ENCODE measurements at places on chromosomes 1 and 21. TPM values are rescaled to one million over a fixed set of nuclear protein-coding genes. Genes with fewer than 3 reads are reported as not detected.
A peak's percentile ranks its signal among the peaks of the same experiment; 100 is the strongest.

The FOXD2 gene
- polyA plus RNA-seq = 0.17 TPM

GRCh38 chr1:15756143-15757015, 2.2 kb upstream of the FBLIM1 start:
- DNase-seq = no peak

DNA sequence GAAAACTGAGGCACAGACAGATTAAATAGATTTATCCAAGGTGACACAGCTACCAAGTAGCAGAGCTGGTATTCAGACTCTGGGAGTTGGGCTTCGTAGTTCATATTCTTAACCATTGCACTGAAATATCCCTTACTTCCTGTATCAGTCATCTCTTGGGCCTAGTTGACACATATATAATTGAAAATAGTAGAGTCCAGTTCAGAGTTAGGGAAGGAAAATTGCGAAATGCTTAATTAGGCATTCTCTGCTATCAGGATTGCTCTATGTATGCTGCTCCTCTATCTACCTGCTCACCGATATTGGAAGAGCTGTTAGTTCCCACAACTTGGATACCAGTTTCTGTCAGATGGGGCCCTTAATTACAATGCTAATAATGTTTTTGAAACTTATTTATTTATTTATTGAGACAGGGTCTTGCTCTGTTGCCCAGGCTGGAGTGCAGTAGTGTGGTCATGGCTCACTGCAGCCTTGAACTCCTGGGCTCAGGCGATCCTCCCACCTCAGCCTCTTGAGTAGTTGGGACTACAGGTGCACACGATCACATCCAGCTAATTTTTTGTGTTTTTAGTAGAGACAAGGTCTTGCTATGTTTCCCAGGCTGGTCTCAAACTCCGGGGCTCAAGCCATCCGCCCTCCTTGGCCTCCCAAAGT, 8.2 kb downstream of the RCOR3 start:
- DNase-seq = no peak

GRCh38 chr1:115839029-115839678, 1.8 kb downstream of the NHLH2 start:
- DNase-seq = peak; percentile 57

DNA sequence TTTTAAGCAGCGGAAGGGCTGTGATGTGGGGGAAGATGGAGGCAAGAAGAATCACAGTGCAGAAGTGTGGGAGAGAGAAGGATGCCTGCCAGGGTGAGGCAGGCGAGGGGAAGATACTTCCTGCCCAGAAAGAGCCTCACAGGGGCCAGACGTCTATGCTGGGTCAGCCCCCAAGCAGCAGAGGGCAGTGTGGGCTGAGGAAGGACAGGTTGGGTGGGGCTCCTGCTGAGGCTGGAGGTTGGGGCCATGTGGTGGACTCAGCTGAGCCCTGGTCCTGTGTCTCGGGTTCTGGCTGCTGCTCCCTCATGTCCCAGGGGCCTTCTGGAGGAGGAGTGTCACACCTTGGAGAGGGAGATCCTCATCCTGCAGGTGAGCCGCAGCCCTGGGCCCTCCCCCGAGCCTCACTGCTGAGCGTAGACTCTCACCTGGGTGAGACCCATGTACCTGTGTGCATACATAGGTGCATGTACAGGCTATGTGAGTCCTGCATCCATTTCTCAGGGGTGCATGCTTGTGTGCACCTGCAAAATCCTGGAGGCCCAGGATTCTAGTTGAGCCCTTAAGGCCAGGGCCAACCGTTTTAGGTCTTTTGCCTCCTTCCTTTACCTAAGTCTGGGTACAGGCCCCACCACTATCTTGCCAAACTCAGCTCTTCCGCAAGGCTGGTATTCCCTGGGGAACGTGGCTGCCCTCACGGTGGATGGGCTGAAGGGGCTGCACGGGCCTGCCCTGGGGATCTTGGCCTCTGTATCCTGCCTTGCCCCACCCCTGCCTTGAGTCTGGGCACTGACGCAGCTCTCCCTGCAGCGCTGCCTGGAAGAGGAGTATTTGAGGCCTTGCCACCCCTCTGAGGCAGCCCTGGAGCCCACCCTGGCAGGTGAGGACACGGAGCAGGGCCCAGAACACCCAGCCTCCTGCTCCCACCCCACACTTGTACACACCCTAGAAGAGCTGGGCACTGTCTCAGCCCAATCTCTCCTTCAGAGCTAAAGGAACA, 3.7 kb downstream of the CCDC24 start:
- no peak for DNase-seq

DNA sequence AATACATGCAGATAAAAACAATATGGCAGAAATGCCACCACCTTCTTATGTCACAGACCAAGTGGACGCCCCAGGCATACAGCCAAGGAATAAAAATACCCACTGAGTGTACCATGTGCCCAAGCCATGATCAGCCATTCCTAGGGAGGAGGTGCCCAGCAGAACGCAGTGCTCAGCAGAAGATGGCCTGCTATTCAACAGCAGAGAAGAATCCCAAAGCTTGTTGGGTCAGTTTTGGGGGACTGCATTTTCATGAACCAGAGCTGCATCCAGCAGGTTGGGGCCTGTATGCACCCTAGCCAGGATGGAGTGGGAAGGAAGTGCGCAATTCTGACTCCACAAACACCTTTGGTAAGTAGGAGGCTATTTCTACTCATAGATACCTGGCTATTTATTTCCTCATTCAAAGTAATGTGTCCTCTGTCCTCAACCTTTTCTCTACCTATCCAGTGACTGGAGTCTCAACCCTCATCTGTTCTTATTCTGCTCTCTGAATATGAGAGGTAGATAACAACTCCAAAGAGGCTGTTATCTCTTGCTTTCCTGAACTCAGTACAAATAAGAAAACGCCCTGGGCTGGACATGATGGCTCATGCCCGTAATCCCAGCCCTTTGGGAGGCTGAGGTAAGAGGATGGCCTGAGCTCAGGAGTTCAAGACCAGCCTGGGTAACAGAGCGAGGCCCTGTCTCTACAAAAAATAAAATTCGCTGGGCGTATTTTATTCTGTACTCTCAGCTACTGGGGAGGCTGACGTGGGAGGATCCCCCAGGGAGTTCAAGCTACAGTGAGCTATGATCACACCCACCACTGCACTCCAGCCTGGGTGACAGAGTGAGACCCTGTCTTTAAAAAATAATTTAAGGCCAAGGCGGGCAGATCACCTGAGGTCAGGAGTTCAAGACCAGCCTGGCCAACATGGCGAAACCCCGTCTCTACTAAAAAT, 2.5 kb upstream of the PLEKHM2 start:
- no peak for DNase-seq

DNA sequence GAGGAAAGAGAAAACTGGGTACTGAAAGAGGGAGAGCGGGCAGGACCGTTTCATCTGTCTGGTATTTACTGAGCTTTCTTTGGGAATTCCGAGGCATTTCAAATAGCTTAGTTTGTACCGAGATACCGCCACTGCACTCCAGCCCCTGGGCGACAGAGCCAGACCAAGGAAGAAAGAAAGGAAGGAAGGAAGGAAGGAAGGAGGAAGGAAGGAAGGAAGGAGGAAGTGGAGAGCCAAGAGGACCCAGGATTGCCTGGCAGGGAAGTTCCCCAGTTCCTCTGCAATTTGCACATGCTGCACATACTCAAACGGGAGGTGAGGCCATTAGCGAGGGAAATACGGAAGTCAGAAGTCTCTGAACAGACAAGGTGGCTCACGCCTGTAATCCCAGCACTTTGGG, 961 bp upstream of the FUCA1 start:
- DNase-seq = peak; percentile 19

DNA sequence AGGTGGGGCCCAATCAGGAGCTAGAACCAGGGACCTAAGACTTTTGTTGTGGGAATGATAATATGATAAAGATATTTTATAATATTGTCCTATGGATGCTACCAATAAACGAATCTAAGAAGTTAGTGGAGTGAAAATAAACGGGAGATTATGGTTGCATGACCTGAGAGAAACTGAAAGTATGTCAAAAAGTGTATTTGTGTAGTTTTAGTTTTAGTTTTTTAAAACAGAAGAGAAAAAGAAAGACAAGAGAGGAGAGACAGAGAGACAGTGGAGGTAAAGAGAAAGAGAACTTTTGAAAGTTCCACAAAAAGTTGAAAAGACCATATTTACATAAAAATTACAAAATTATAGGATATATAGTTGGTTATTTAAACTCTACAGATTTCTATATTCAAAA, 64.1 kb upstream of the TMPRSS15 start:
- DNase-seq = no peak

The PYCR2 gene
- polyA plus RNA-seq = 32.3 TPM

DNA sequence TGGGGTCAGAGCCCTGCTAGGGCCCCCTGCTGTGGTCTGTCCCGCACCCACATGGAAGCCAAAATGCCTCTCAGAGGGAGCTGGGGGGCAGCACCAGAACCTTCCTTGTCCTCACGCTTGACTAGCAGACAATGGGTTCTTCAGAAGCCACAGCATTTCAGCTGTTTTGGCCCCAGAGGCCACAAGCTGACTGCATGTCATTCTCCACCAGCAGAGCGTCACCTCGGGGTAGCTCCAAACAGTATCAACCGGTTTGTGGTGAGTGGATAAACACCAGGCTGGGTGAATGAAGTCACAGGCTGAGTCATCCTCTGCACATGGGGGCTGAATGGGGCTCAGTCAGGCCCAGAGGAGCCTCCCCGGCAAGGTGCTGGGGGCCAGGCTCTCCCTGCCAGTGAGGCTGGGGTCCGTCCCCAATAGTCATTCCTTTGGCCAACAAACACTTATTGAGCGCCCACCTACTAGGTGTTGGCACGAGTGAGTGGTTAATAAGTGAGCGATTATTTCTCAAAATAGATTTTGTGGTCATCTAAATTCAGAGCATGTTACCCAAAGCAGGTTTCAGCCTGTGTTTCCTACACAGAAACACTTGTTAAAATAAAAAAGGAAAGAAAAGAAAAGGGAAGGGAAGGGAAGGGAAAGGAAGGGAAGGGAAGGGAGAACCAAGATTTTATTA, 9.1 kb downstream of the OLIG1 start:
- no peak for DNase-seq

DNA sequence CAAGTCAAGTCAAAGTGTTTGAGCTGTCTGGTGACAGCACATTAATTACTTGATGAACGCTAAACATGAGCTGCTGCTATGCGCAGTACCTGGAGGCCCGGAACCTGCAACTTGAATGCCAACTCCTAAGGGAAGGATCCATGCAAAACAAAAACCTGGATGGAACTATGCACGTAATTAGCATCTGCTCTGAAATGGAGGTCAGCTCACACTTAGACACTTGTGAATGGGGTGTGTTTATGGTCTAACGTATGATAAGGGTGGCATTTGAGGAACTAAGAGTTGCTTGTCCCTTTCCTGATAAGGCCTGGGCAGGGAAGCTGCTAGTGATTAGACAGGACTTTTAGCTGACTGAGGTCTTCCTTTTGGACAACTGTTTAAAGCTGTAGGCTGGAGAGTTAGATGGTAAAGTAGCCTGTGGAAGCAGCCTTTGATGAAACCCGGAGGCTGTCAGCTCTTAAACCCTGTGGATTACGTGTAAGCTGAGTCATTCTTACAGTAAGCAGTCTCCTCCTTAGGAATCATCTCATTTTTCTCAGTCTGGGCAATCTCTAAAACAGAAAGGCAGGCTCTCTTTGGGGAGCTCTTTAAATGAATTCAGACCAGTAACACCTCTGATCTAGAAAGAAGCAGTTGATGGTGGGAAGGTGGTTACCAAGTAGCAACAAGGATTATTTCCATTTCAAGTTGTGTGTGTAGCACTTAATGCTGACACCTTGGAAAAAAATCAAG, 6.8 kb downstream of the TENT5C start:
- no peak for DNase-seq

The CNR2 gene
- 0.05 TPM for polyA plus RNA-seq

DNA sequence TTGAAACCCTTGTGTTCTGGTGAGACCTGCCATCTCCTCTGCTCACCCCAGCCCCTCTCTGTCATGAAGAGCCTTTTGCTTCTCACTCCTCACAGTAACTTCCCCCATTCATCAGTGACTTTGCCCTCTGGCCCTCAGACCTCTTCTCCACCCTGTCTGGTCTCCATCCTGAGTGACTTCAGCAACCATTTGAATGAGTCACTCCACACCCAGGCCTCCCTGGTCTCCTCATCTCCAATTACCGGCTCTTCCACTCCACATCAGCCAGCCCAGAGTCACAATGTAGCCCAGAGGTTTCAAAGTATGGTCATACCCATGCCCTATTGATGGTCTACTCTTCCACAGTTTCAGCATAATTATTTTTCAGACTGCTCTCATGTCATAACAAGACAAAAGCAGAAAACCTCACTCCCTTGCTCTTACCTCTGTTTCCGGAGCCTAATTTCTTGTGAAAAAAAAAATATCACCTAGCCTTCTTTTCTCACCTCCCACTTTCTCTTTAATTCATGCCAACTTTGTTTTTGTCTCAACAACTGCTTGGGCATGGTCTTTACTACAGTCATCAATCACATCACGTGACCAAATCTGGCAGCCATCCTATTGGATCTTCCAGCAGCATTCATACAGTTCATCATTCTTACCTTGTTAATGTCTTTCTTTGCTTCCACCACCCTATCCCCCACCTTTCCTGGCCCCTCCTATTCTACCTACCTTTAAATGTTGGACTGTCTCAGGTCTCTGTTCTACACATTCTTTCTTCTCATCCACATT, 35.6 kb upstream of the NEK7 start:
- peak; percentile 85 for DNase-seq

- peak; percentile 56 for DNase-seq
Measured at GRCh38 chr1:231778009-231778719, 151.6 kb downstream of the DISC1 start.

GRCh38 chr1:38128511-38128910, 81.9 kb upstream of the POU3F1 start:
- no peak for DNase-seq

GRCh38 chr1:151314137-151314875, 12.9 kb downstream of the PI4KB start:
- DNase-seq = peak; percentile 53

- DNase-seq = no peak
Measured at GRCh38 chr1:39394598-39394997, 96.8 kb upstream of the BMP8A start.

DNA sequence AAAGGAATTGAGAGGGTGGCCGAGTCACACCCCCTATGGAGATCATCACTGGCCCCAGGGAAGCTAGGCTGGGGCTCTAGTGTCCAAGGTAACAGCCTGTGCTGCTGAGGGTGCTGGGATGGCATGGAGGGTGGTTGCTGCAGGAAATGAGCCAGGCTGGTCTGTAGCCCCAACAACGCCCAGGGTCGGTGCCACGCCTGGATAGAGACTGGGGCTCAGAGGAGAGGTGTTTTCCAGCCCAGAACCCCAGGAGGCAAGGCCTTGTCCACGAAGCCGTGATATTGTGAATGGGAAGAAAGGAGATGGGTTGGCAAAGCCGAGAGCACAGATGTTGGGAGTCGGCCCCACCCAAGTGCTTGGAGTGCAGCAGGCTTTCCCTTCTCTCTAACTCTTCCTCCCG, 68.9 kb upstream of the ACTRT2 start:
- peak; percentile 41 for DNase-seq

DNA sequence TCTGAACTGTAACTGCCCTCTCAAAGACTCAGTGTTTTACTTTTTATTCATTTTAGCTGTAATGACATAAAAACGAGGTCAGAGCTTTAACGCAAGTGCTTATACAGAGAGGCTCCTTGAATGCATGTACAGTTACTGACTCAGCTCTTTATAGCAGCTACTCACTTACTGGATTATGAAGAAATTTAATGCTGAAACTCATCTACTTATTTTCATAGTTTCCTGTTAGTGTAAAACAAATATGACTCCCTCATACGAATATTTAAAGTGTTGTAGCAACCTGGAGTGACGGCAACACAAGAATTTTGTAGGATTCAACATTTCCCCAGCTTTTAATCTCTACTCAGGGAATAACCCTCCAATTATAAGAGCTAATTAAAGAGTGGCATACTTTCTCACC, 32.7 kb downstream of the ADSS2 start:
- DNase-seq = no peak
